Melanocyte of skin (primary cell): ENCODE measurements at places on chromosomes 1 and 21. TPM values are rescaled to one million over a fixed set of nuclear protein-coding genes. Genes with fewer than 3 reads are reported as not detected.

FMO4 gene
- 4.5 and 13.1 TPM in 2 replicates for total RNA-seq

MEX3A gene
- 3.7 and 4.0 TPM in 2 replicates for total RNA-seq

GJC2 gene
- under 0.01 and 0.36 TPM in 2 replicates for total RNA-seq

TAS1R1 gene
- not detected in 2 replicates for total RNA-seq

CFAP141 gene
- not detected in 2 replicates for total RNA-seq

ADAMTSL4 gene
- total RNA-seq = 0.34 and 1.5 TPM in 2 replicates

TRAF5 gene
- total RNA-seq = 12.7 and 26.5 TPM in 2 replicates

TPTE gene
- not detected in 2 replicates for total RNA-seq

SPRR2F gene
- total RNA-seq = not detected in 2 replicates

C8A gene
- total RNA-seq = not detected in 2 replicates

DSCAM gene
- total RNA-seq = not detected in 2 replicates

OR2L8 gene
- 0.69 and 0.73 TPM in 2 replicates for total RNA-seq

CFHR3 gene
- under 0.01 TPM in 1 of 2 replicates, not detected in the other for total RNA-seq

DNM3 gene
- total RNA-seq = 6.5 and 11.7 TPM in 2 replicates

NGF gene
- total RNA-seq = not detected in 2 replicates

MRAP gene
- not detected in 2 replicates for total RNA-seq

TOR1AIP2 gene
- 87.2 and 136 TPM in 2 replicates for total RNA-seq

GCSAML gene
- under 0.01 TPM in 1 of 2 replicates, not detected in the other for total RNA-seq

SERINC2 gene
- 3.6 and 10.0 TPM in 2 replicates for total RNA-seq

LRRN2 gene
- total RNA-seq = not detected in 2 replicates

HSD11B1 gene
- total RNA-seq = not detected in 2 replicates

CRYBG2 gene
- total RNA-seq = not detected in 2 replicates

SLC44A3 gene
- total RNA-seq = 1.7 and 4.4 TPM in 2 replicates

OPTC gene
- total RNA-seq = not detected in 2 replicates

PEX19 gene
- 46.0 and 58.1 TPM in 2 replicates for total RNA-seq

PRR9 gene
- not detected in 2 replicates for total RNA-seq

COL11A1 gene
- 71.6 and 203 TPM in 2 replicates for total RNA-seq

PROK1 gene
- total RNA-seq = not detected in 2 replicates

FYB2 gene
- total RNA-seq = not detected in 2 replicates

ANGPTL7 gene
- total RNA-seq = 0.34 and 0.36 TPM in 2 replicates

EPRS1 gene
- 85.3 and 103 TPM in 2 replicates for total RNA-seq
